ENCODE measurements at places on chromosomes 5 and 9.

- no peak for DNase-seq
Observed at GRCh38 chr5:40474250-40474649, 205.5 kb upstream of the PTGER4 start.

DNA sequence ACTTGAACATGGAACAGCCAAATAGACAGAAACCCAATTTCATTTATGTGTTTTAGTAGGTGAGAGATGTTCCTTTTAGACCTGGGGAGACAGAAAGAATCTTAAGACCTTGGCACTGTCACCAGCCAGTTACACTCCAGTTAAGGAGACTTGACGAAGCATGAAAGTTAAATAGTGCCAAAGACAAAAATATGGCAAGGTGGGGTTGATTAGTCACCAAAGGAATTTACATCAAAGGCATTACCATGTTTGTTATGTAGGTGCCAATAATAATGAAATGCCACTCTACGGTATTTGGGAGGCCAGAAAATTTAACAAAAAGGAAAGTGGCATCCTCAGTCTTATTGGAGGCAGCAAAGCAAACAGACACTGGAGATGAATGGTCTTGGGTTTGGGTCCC lies 9.2 kb upstream of the IL12B start:
- no peak for DNase-seq

DNA sequence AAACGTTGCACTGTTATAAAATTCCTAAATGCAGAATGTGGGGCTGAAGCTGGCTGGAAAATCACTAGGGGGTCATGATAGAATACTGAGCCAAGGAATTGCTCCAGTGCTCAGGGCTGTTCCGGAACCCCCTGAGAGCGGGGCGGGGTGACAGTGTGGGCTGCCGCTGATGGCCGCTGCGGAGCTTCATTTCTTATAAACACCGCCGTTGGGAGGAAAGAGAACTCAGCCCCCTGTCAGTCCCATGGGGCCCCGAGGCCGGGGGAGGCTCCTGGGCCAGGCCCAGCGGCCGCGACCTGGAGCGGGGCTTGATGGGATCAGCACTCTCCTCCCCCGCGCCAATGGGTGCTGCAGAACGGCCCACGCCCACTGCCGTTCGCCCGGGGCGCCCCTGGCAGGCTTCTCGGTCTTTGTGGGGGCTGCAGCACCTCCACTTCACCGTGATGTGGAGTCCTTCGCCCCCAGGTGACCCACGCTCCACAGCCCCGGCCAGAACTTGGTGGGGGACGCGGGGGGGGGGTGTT lies 5.2 kb upstream of the IRF1 start:
- DNase-seq, result peak; percentile 60

DNA sequence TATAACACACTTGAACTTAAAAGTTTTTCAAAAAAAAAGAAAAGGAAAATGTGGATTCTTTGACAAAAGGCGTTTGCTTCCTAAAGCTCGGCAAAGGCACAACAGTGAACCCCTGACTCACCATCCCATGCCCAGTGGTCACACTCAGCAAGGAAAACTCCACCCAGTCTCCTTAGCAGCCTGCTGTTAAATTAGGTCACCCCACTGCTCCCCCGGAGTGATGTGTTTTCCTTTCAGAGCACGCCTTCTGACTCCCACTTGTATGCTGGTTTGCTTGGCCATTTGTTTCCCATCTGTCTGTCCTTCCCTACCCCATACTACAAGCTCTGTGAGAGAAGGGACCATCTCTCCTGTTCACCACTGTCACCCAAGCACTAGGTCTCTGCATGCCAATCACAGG lies 23.8 kb downstream of the RETREG1 start:
- DNase-seq, result no peak

- DNase-seq, result peak; percentile 65
Observed at GRCh38 chr9:70135176-70135575, 91.5 kb downstream of the MAMDC2 start.

GRCh38 chr9:136105398-136106135 lies 10.5 kb upstream of the NACC2 start:
- DNase-seq, result no peak
